Substantia nigra (tissue), 51 donors: ENCODE measurements at places on chromosomes 13 and 19.

DNA sequence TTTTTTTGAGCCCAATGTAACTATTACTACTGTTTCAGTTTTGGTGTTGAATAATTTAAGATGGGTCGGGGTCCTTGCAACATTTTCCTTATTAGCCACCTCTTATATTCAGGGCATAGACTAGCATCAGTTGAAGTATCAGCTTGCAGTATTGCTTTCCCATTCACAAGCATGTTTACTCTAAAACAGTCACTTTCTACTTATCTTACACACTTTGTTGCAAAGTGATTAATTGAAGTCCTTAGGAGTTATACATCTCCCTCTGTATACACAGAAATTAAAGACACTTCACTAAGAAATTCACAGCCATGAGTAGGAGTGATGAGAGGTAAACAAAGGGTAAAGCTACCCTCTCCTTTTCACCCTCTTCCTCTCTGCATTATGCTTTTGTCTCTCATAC, 27.6 kb downstream of the SLAIN1 start:
- no peak for DNase-seq

DNA sequence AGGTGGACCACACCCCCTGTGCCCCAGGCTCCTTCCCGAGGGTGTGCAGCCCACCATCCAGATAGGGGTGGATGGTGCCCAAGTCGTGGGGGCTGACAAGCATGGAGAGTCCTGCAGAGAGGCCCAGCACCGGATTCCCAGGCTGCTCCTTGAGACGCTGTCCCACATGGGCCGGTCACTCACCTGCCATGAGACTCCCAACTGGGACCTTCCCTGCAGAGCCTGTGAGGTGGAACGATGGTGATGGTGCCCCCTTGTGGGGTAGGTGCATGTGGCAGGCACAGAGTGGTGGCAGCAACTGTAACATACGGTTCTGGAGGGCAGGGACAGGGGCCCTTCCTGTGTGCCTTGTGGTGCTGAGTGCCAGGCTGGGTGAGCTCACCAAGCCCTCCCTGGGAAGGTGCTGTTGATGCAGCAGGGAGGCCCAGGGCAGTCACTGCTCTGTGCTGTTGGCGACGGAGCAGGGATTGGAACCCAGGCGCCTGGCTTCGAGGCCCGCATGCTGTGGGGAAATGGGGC, 33.1 kb downstream of the PPP1R37 start:
- DNase-seq, result peak; percentile 60

GRCh38 chr13:110236431-110236830, 70.5 kb downstream of the COL4A1 start:
- no peak for DNase-seq

- peak; percentile 31 for DNase-seq
Observed at GRCh38 chr19:43639519-43640423, at the start of gene CADM4. Gene CADM4, minus strand, starts transcription at chr19:43639850. Its CDS starts 60 bp downstream, at chr19:43639790.

- no peak for DNase-seq
Observed at GRCh38 chr19:31284621-31285020, 64.6 kb downstream of the TSHZ3 start.

DNA sequence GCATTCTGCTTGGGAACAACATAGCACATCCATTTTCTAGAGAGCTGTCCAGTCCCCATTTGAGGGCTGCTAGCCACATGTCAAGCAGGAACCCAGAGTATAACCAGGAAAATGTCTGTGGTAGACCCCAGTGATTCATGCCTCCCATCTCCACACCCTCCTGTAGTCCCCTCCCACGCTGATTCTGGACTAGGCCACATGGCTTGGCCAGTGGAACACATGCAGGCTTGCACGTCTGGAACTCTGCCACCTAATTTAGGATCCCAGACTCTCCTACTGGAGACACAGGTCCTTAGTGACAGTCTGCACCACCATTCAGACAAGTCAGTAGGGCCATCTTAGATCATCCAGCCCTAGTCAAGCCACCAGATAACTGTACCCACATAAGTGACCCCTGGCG, 149.8 kb downstream of the ZIC5 start:
- no peak for DNase-seq

- no peak for DNase-seq
Observed at GRCh38 chr19:19372656-19373416, 32.6 kb upstream of the GATAD2A start.

GRCh38 chr13:57452228-57452627, 179.3 kb upstream of the PCDH17 start:
- DNase-seq, result no peak

DNA sequence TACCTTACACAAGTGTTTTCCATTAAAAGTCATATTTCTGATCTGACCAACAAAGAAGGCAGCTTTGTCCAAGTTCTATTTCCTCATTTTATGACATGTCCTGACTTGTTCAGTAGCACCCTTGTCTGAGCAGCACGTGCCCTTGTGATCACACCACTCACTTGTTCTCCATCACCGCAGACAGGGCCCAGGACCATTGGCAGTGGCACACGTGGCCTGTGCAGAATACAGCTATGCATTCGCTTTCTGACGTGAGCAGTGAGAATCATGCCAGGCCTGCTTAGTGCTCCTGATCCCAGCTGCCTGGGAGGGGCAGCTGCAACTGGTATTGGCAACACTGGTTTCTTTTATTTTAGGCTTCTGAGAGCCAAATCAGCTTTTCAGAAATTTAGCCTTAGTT, 134.2 kb downstream of the FRY start:
- DNase-seq, result peak; percentile 21

DNA sequence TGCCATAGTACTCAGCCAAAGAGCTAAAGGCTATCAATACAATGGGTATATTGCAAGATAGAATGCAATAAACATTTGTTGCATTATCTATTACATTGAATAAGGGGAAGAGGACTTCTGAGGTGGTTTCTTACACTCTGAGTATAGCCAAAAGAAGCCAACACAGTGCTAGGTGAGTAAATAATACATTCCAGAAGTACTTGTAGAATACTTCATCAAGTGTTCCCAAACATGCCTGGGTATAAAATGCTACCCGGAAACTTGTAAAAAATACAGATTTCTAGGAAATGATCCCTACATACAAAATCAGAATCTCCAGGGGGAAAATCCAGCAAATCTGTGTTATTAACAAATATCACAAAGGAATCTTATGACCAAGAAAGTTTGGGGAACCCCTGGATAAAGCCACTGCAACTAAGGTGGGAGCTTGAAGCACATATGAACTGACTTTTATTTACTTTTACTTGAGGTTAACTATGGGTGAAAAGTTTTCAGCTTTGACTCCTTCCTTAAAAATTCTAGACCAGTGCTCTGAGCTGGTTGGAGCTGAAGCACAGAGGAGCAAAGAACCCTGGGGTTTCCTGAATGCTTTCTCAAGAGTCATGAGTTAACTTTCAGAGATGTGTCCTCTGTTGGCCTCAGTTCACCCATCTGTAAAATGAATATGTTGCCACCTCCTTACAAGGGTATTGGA, 136.0 kb downstream of the OXGR1 start:
- DNase-seq, result no peak

DNA sequence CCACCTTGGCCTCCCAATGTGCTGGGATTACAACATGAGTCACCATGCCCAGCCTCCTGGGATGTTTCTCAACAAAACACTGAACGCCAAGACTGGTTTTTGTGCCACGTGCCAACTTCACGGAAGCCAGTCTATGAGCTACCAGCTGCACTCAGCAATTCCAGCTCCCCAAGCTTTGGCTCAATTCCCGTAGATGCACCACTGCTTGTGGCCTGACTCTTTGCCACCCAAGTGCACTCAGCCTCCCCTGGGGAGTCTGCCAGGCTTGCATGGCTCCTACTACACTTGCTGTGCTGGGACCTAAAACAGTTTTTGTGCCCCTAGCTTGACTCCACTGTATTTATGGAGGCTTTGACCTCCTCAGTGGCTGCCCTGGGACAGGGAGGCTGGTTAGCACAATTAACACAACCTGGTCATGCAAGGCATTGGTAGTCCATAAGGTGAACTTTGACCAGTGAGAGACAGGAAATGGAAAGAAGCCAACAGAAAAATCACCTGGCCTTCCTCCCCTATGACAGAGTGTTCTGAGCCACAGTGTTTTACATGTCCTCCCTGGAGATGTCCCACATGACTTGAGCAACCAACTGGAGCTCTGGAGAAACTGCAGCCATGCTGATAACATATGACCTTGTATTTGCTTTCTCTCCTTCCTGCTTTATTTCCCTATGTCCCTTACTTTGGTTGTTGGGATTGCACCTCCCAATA, 1173.1 kb downstream of the UQCRFS1 start:
- no peak for DNase-seq

- no peak for DNase-seq
Observed at GRCh38 chr19:29514525-29515232, 11.1 kb upstream of the VSTM2B start.

DNA sequence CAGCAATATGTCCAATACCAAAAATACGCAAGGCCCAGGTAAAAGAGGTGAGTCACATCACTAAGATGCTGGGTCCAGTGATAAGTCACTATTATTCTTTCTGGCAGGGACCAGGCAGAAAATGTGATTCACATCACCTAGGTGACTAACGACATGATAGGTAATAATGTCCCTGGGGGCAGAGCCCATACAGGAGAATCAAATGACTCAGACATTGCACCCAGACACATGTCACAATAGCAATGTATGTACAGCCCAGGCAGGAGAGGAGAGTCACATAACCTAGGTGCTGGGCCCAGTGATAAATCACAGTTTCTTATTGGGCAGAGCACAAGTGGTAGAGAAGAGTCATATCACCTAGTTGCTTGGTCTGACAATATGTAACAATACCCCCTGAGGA, 28.9 kb upstream of the ZNF729 start:
- DNase-seq, result no peak

- DNase-seq, result no peak
Observed at GRCh38 chr13:39578821-39579291, 24.1 kb downstream of the LHFPL6 start.
